ENCODE measurements at places on chromosomes 3 and 15.

DNA sequence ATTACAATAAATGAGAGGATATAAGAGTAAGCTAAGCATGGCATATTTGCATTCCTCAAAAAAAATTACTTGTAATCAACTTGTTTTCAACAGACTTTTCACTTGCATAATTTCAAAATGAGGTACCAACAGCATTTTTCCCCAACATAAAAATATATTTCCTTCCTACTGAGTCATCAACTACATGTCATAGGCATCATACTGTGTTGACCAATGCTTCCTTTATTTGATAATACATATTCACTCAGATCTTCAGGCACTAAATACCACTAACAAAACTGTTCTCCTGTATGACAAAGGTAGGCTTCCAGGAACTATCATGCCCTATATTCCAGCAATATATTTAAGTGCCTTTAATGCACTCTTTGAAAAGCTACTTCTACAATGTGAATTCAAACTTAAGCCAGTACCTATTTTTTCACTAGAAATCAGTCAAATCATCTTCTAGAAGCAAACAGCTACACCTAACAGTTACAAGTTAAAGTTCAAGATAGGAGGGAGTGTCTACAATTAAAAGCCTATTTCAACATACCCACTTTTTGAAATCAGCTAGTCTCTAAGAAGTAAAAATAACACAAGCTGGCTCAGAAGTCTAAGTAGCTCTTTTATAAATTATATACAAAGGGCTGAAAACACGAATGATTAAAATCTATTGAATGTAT is 11.3 kb downstream of the ADAM10 start:
- no peak for DNase-seq

GRCh38 chr15:35757765-35758164 is 211.8 kb upstream of the DPH6 start:
- DNase-seq: no peak

- DNase-seq: no peak
Measured at GRCh38 chr3:183261151-183261724, 8.2 kb downstream of the B3GNT5 start.

- DNase-seq: no peak
Measured at GRCh38 chr3:69186575-69187093, 64.2 kb upstream of the LMOD3 start.

- DNase-seq: no peak
Measured at GRCh38 chr3:146505516-146505915, 36.2 kb upstream of the PLSCR2 start.

- no peak for DNase-seq
Measured at GRCh38 chr3:85576091-85576690, 617.4 kb downstream of the CADM2 start.

- no peak for DNase-seq
Measured at GRCh38 chr3:46674031-46674845, 19.2 kb downstream of the ALS2CL start.

DNA sequence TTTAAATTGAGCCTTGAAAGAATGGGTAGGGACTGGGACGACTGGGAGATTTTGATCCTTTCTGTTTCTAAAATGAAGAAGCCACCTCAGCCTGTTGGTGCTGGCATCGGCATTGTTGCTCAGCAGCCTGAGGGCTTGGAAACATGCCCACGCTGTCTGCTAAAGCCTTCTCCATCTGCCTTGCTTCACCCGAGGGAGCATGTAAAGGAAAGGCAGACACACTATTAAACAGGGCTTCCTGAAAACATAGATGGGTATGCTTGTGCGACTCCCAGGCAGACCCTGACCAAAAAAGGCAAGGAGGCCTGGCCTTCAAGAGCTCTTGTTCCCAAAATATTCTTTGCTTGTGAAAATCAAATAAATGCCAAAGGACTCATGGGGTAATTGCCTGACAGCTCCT is 84.2 kb upstream of the SLC4A7 start:
- DNase-seq: no peak

DNA sequence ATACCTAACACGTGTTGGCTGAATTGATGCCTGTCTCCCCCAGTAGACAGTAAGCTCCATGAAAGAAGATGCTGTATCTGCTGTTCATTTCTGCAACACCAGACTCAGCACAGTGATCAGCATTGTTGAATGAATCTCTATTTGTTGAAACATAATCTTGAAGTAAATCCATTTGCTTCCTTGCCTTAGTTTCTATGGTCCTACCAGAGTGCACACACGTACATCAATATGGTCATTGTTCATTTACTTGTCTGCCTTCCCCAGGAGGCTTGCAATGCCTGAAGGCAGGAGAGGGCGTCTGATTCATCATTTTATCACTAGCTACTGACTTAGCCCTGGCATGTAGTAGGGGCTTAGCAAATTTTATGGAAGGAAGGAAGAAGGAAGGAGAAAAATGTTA is 19.2 kb downstream of the RBP2 start:
- no peak for DNase-seq

DNA sequence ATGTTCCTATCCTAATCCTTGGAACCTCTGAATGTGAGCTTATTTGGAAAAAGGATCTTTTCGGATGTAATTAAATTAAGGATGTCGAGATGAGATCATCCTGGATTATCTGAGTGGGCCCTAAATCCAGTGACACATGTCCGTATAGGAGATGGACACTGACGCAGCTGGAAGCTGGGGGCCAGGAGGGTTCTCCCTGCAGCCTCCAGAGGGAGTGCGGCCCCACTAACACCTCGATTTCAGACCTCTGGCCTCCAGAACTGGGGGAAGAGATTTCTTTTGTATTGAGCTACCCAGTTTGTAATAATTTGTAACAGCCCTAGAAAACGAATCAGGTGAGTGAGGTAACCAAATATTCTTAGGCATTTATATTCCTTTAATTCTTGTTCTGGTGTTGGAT is 2.5 kb downstream of the DNAJB8 start:
- DNase-seq: no peak

GRCh38 chr3:127089486-127090145 is 103.3 kb upstream of the PRR23E start:
- DNase-seq: no peak

- DNase-seq: no peak
Measured at GRCh38 chr15:36334059-36334458, 245.4 kb upstream of the CDIN1 start.
